ENCODE measurements at places on chromosomes 16 and 17.

GRCh38 chr17:45171338-45172231 is 9.9 kb downstream of the HEXIM2 start:
- DNase-seq, result no peak

DNA sequence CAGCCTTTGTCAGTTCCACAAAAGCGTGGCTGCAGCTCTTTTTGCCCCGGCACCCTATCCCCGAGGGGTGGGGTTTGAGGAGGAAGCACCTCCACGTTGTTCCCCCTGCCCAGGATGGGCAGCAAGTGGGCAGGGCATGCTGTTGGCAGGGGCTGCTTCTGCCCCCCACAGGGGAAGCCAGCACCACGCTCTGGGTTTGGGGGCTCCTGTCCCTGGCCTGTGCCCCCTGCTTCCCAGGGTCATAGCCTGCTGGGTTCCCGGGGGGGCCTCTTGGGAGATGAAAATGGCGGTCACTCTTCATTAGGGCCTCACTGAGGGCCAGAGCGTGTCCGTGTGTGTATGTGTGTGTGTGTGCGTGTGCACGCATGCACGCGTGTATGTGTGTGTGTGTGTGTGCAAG is 22.8 kb downstream of the LASP1 start:
- DNase-seq, result no peak

- DNase-seq, result no peak
These were observed 16.9 kb downstream of the EARS2 start for GRCh38 chr16:23539984-23540816.

DNA sequence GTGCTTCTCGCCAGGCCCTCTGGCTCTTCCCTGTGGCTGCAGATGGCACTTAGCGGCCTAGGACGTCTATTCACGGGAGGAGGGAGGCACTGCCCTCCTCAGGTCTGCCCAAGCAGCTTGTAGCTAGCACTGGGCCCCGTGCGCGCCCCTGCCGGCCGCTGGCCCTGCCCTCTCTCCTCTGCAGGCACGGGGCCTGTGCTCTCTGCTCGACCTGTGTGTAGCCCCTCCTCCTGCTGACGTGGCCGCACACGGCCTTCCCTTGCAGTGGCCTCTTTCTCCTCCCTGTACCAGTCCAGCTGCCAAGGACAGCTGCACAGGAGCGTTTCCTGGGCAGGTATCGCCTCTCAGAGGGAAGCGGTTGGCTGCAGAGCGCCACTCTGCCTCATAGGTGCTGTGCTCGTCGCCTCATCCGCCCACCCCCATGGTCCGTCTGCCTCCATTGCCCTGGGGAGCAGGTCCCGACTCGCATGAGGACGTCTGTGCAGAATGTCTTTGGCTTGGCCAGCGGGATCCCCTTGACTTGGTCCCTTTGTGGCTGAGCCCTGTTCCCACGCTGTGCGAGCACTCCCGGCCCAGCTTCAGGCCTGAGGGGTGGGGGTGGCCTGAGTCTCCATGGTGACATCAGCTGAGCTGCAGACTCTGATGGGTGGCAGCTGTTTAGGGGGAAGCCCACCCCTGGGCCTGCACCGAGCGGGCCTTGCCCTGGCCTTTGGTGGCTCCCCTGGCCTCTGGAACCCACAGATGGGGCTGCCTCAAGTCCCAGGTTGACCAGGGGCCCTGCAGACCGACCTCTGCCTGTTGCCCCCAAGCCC is 34.6 kb downstream of the TSC2 start:
- no peak for DNase-seq

GRCh38 chr17:15260376-15261257 is 4.5 kb downstream of the PMP22 start:
- DNase-seq, result peak; percentile 77

DNA sequence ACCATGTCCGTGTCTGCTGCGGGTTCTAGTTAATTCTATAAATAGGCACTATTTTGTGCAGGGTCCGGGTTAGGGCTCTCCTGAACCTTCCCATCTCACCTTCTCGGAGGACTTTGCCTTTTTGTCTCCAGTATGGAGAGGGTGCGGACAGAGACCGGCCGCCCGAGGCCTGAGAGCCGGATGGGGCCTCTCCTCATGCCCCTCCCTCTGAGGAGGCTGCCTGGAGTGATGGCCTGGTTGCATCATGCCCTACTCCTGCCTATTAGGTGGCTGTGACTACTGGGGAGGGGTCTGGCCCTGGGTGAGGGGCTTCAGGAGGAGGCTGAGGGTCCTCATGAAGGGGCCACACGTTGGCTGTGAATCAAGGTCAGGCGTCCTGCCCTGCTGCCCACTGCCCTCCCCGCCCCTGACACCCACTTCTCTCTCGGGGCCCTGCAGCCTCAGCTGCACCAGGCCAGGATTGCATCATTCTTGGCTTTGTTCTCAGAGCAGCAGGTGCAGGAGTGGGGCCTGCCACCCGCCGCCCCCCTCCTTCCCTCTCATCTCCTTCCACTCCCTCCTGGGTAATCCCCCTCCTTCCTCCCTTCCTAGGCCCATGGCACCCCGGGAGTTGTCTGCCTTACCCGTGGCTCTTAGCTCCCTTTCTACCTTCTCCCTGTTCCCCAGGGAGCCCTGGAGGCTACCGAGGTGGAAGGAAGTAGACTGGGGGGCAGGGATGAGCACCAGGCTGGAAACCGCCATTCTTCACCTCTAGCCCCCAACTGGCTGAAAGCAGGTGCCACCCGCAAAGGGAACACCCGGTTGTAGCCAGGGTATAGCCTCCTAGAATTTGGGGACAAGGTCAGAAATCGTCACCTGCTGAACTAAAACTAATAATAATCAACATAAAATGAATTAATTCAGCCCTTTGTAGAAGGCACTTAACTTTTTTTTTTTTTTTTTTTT is 12.7 kb upstream of the ARHGAP23 start:
- DNase-seq, result no peak

DNA sequence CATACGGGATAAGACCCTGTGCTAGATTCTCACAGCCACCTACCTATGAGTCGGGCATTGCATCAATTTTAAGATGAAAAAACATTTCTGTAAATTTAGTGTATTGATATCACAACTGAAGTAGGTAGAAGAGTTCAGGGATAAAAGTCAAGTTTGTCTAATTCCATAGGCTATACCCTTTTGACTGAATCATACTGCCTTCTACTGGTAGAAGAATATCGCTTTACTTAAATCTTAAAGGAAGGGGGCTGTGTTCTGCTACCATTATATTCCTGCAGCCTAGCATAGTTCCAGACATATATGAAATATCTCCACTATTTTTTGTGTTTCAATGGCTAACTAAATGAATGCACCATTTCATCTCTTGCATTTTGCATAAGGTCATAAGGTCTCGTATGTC is 1128.6 kb downstream of the CDH8 start:
- no peak for DNase-seq

DNA sequence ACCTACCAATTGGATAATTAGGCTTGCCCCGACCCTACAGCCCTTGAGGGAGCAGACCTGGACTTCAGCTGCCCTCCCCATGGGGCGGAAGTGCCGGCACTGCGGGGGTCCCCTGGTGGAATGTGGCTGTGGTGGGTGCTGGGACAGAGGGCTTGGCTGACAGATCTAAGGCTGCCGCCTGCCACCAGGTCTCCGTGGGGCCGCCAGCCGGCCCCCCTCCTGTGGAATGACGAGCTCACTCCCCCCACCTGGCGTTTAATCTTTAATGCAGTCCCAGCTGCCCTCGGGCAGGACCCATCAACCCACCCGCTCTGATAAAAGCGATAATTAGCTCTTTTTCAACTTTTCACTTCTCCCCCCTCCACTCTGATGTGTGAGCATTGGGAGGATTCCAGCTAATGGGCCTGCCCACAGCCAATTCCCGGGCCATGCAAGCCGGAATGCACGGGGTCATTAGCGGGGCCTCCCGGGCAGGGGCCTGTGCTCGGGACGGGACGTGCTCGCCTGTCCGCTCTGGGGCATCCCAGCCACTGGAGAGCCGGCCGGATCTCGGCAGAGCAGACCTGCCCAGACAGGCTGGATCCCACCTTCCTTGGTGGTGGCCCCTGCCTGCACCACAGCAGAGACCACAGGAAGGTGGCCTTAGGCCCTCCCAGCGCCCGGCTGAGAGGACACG is 28.3 kb upstream of the GOSR2 start:
- no peak for DNase-seq
